NCI-H1436 (cell line): ENCODE measurements at places on chromosomes 7 and 10.

GRCh38 chr7:71133232-71133622, 1.3 kb downstream of the GALNT17 start:
- no peak for DNase-seq

- DNase-seq, result no peak
These were observed 3.2 kb upstream of the KIF5B start for GRCh38 chr10:32059472-32059871.

GRCh38 chr7:133452577-133452976, 199.7 kb downstream of the EXOC4 start:
- DNase-seq, result no peak

GRCh38 chr7:41629711-41630111, 73.2 kb downstream of the INHBA start:
- no peak for DNase-seq

- DNase-seq, result no peak
These were observed 75.1 kb upstream of the SP4 start for GRCh38 chr7:21352540-21353387.

GRCh38 chr7:157856873-157857577, 520.2 kb downstream of the DNAJB6 start:
- no peak for DNase-seq

DNA sequence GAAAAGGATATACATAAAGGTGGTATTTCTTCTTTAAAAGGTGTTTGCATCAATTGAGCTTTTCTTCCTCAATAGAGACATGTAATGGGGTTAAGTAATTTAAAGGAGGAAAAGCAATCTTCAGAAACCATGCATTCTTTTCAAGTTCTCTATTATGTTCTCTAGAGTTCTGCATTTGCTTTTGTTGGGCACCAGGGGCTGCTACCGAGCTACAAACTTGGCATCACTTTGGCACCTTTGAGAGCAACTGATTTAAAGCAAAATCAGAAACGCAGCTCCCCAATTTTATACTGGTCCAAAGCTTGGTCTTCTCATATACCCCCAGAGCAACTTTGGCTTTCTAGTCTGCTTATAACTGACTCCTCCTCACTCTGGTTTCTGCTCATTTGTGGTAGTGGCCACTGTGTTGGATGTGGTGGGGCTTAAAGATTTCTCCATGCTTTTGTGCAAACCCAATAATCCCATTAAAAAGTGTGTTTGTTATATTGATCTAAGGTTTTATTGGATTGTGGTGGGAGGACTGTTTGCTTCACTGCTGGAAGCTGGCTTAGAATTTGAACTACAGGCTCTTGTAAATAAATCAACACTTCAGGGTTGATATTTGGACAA, 712.1 kb downstream of the PHTF2 start:
- peak; percentile 8 for DNase-seq

- DNase-seq, result no peak
These were observed 39.1 kb downstream of the MINDY3 start for GRCh38 chr10:15821046-15821683.

DNA sequence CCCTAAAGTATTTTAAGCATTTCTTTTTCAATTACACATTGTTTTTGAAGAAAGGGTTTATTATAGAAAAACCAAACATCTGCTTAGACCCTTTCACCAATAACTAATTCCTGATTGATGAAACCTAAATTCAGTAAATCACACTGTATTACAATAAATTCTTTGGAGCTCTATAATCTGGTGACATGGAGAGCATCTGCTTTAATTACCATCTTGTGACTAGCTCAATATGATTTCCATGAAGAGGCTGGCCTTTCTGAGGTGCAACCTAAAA, 9.7 kb downstream of the HYCC1 start:
- DNase-seq, result no peak

DNA sequence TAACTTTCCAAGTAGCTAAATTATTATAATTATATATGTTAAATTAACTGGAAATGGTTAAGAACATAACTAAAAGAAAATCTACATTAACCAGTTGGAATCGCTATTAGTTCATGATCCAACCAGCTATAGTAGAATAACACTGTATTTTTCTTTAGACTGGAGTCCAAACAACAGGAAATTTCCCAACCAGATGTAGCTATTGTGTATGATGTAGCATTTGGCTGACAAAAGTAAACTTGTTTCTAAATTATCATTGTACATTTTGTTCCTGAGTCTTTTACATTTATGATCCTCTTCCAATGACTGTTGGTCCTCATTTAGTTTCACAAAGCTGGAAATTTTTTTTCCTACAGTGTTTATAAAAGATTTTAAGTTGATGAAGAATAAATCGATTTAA, 62.1 kb downstream of the PAPSS2 start:
- DNase-seq, result no peak

DNA sequence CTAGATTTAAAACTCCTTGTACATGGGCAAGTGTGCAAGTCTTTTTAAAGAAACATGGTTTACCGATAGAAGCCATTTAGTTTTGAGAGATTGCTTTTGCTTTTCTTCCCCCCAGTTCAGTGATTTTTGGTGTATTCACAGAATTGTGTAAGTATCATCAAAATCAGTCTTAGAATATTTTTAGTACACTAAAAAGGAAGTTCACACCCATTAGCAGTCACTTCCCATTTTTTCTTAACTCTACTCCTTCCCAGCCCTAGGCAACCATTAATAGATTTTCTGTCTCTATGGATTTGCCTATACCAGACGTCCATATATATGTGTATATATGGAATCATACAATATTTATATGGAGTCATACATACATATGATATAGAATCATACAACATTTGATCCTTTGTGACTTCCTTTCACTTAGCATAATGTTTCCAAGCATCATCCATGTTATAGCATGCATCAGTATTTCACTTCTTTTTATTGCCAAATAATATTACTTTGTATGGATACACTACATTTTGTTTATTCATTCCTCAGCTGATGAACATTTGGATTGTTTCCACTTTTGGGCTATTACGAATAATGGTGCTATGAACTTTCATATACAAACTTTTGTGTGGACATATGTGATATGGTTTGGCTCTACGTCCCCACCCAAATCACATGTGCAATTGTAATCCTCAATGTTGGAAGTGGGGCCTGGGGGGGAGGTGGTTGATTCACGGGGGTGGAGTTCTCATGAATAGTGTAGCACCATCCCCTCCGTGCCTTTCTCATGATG, 16.5 kb upstream of the ARL4A start:
- no peak for DNase-seq

- no peak for DNase-seq
These were observed 1.8 kb downstream of the PFKP start for GRCh38 chr10:3068968-3069737.

DNA sequence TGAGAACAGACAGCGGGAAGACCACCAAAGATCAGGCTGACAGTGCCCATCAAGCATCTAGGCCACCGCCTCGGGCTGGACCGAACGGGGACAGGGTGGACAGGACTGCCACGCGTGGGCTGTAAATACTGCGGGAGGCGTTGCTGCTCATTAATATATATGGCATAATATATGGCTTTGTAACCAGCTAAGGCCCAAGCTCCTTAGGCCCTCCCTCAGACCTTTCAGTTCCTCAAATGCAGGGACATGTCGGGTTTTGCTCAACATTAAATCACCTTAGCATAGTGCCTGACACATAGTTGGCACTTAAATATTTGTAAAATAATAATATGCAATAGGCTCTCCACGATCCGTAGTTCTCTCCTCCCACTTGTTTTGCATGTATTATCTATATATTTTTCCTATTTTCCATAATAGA, 402 bp upstream of the TMEM168 start:
- DNase-seq, result no peak

GRCh38 chr10:103781329-103782061, 73.9 kb downstream of the SH3PXD2A start:
- no peak for DNase-seq

- DNase-seq, result no peak
These were observed 43.9 kb downstream of the RSU1 start for GRCh38 chr10:16773334-16773733.

DNA sequence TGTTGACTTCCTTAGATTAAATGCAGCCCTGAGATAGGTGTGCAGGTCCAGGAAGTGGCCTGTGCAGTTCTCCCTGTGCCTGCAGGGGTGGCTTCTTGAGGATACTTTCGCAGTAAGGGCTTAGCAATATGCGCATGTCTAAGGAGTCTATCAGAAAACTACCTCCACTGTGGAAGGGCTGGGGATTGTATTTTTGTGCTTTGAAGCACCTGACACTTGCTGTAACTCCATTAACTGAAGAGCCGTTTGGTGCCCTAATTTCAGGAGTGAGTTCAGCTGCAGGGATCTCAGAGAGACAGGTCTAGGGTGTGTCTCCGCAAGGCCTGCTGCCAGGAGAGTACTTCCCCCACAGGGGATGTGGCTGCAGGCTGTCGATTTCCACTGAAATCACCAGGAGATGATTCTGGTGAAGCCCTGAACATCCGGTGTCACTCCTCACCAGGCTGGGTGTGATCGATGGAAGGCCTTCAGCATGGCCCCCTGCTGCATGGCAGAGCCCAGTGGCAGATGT, 35.5 kb downstream of the IKZF1 start:
- DNase-seq, result no peak

GRCh38 chr7:125316466-125316865, 386.8 kb upstream of the POT1 start:
- DNase-seq, result peak; percentile 37

- no peak for DNase-seq
These were observed 104.7 kb downstream of the ADARB2 start for GRCh38 chr10:1632596-1632995.

DNA sequence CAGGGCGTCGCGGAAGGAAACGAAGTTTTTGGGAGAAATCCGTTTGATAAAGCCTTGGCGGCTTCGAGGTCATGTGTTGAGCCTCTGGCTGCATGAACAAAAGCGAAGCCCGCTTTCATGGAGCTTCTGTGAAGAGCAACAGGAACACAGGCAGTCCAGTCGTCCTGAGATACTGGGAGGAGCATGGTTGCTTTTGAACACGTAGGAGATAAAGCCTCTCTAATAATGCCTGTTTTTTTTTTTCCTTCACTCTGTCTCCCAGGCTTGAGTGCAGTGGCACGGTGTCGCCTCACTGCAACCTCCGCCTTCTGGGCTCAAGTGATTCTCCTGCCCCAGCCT, 473 bp upstream of the ZNF32 start:
- no peak for DNase-seq

- DNase-seq, result no peak
These were observed 2.9 kb upstream of the IGF2BP3 start for GRCh38 chr7:23472956-23473843.

DNA sequence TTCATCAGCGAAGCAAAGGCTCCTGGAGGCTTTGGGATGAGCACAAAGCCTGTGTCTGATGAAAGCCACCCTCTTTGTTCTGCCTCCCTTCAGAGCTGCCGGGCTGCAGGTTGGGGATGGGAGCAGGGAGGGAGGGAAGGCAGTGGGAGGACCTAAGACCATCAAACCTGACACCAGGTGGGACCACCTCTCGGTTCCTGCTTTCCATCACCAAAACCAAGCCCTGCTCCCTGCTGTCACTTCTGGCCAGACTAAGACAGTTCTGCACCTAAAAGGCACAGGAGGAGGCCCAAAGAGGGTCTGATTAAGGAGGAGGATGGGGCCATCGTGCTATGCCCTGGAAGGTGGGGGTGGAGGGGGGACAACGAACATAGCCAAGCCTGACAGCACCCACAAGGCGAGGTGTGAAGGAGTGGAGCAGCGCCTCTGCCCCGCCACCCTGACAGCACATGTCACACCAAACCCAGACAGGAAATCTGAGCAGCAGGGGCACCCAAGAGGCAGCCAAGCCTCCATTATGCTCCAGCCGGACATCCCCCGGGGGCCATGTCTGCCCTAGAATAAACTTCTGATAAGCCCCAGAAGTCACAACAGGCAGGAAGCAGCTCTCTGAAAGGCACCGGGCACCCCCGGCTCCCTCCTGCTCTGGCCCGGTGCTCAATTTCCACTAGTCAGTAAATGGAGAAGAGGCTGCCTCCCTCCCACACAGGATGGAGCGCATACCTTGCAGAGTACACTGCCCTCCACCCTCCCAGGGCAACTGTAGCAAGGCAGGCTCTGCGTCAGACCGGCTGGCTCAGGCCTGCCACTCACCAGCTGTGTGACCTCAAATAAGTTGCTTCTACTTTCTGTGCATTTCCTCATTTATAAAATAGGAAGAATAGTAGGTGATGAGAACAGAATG, 48.9 kb downstream of the DLG5 start:
- DNase-seq, result no peak

DNA sequence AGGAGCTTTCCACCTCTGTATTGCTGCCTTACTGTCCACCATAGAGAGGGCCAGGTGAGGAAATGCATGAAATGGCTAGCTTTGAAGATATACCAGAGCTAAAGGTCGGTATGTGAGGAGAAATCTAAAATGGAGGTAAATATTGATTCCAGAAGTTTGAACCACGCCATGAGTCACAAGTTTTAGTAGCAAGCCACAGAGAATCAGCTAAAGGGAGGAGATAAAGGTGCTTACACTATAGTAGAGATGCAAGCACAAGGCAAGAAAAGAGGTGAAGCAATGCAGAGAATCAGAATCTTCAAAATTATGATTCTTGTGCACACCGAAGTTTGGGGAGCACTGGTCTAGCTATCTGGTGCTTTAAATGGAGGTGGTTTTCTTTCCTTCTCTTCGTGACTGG, 3.0 kb upstream of the GSAP start:
- no peak for DNase-seq

DNA sequence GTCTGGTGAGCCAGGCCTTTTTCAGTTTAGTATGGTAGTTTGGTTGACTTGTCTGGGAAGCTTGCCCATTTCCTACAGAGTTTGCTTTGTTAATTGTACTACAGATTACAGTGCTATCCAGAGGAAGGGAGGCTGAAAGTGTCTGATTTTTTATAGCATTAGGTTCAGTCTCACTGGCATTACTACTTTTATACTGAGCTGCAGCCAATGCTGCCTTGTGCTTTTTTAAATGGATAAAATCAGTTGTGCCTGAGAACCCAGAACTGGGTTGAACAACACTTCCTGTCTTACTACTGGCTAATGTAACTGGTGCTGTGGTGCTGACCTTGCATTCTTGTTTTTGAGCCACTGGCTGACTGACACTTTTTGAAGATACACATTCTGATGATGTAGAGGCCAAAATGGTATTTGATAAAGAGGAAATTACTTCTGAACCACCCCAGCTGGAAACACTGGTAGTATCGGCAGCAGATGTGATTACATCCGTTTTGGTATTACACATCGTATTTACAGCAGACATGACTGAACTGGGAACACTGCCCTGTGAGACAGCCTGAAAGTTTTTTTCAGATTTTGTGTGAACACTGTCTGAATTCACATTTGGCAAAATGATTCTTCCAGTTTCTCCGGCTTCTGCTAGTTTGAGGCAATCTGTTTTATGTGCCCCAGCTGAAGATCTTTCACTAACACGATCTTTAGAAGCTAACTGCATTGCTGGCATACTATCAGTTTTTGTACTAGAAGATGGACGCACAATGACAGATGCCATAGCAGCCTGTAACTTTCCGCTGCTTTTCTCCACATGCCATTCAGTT, 74.1 kb downstream of the NRBF2 start:
- no peak for DNase-seq

DNA sequence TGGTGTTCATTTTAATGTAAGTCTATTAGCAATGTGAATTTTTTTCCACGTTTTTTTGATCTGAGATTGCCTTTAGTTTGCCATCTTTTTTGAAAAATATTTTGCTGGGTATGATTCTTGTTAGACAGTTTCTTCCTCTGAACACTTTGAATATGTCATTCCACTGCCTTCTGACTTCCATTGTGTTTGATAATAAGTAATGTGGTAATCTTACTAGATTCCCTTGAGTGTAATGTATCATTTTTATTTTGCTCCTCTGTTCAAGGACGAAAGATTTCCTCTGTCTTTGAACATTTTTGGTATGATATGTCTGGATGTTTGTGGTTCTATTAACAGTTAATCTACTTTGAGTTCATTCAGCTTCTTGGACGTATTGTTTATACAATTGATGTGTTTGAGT, 371.4 kb downstream of the SUGCT start:
- no peak for DNase-seq

- no peak for DNase-seq
These were observed 1.8 kb downstream of the HMX2 start for GRCh38 chr10:123149568-123150270.
